Stimulated activated effector memory CD8-positive, alpha-beta T cell treated with anti-CD3 and anti-CD28 coated beads, Interleukin-12 subunit alpha, Interleukin-12 subunit beta, amount 100 ng/mL, for 72 hours (primary cell): ENCODE measurements at places on chromosomes 7 and 10.

GRCh38 chr10:103125323-103126267 is 67.5 kb downstream of the NT5C2 start:
- no peak for DNase-seq

- DNase-seq, result no peak
Observed at GRCh38 chr10:75606203-75606779, 174.9 kb downstream of the LRMDA start.

- no peak for DNase-seq
Observed at GRCh38 chr10:4720463-4720862, 105.5 kb upstream of the AKR1E2 start.

DNA sequence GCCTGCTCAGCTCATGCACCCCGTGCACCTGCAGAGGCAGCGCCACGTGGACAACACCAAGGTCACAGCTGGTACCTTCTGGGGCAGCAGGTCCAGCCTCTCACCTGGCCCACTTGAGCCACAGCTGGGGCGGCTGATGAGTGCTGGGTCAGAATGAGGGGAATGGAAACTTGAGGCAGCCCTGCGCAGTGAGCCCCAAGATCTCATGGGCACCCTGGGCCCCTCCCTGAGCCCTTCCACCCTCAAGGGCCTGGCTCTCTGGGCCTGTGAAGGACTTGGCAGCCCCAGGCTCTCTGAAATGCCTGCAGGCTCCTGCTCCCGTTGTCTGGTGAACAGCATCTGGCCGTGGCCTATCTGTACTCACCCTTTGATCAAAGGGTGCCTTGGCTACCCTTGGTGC is 112.7 kb downstream of the TCERG1L start:
- no peak for DNase-seq

DNA sequence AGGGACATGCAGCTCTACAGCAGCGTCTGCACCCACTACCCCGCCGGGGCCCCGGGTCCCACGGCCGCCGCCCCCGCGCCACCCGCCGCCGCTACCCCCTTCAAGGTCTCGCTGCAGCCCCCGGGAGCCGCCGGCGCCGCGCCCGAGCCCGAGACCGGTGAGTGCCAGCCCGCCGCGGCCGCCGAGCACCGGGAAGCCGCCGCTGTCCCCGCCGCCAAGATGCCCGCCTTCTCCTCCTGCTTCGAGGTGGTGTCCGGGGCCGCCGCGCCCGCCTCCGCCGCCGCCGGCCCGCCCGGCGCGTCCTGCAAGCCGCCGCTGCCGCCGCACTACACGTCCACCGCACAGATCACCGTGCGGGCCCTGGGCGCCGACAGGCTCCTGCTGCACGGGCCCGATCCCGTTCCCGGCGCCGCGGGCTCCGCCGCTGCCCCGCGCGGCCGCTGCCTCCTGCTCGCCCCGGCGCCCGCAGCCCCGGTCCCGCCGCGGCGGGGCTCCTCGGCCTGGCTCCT is 631 bp downstream of the OTUD1 start:
- no peak for DNase-seq

GRCh38 chr7:133983685-133984419 is 143.3 kb upstream of the LRGUK start:
- DNase-seq, result no peak

- no peak for DNase-seq
Observed at GRCh38 chr10:62643606-62644587, 160.6 kb upstream of the ADO start.

- no peak for DNase-seq
Observed at GRCh38 chr7:29877196-29877595, 70.9 kb downstream of the WIPF3 start.

GRCh38 chr10:47082055-47082784 is 171.0 kb downstream of the PTPN20 start:
- no peak for DNase-seq

GRCh38 chr7:29156907-29157452 is 10.6 kb upstream of the CPVL start:
- DNase-seq, result peak; percentile 45

- DNase-seq, result no peak
Observed at GRCh38 chr10:74640134-74640921, 186.1 kb upstream of the KAT6B start.

DNA sequence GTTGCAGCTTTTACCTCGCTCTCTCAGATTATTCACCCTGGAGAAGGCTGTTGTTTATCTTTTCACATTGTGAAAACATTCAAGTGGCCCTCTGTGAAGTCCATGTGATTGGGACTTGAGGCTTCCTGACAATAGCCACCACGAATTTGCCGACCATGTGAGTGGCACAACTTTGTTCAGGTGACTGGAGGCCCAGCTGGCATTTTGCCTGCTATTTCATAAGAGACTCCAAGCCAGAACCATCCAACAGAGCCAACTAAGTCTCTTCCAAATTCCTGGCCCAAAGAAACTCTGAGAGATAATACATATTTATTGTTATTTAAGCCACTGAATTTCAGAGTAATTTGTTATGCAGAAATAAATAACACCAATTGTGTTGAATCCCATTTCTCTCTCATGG is 38.2 kb upstream of the CCSER2 start:
- no peak for DNase-seq

- no peak for DNase-seq
Observed at GRCh38 chr10:75472685-75473084, 41.3 kb downstream of the LRMDA start.

DNA sequence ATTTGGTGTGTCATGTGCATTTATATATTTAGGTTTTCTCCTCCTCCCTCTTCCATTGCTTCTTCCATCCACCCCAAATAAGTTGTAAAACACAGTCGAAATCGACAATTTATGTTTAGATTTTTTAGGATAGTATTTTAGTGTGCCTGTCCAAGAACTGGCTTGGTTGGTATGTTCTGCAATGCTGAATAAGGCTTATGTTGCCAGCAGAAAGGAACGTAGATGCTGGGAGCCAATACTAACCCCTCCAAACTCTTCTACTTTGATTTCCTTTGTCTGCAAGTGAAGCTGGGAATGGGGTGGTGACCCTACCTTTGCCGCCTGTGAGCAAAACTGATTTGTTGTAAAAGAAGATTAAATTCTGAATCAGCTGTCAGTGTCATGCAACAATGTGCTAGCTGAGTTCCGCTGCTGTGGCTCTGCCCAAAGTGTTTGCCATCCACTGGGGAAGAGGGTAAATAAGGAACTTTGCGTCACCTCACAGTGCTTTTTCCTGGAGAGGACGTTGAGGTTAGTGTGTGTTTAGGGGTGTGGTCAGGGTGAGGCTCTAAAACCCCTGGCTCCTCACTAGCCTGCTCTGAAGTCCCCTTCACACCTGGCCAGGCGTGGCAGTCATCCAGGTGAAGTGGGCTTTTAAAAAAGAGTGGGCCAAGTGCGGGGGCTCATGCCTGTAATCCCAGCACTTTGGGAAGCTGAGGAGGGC is 44.4 kb downstream of the TACC2 start:
- no peak for DNase-seq

- DNase-seq, result no peak
Observed at GRCh38 chr7:122790132-122790531, 87.4 kb upstream of the RNF148 start.

DNA sequence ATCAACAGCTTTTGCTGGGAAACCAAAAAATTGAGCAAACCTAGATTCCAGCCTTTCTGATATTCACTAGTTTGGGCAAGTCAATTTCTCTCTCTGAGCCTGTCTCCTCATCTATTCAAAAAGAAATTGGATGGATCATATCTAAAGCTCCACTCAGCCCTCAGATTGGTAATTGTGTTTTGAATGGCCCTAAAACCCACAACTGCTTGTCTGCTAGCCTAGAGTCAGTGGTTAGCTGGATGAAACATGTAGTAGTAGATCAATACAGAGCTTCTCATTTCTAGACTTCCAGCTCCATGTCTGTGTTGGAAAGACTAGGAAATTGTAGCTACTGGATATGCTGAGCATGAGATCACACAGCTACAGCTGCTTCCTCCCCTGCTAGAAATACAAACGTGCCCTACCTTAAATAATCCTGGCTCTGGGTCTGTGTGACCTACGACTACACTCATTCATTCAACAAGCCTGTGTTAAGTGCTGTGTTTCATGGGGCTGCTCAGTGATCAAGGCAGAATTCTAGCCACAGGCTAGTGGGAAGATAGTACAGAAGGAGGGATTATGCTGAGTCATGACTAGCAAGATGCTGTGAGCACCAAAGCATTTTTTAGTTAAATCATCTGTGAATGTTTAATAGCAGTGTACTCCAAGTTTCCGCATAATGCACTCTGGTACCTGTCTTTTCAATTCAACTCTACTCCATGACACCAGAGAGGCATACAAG is 15.7 kb downstream of the DNTT start:
- DNase-seq, result no peak

GRCh38 chr7:2497500-2498336 is 21.5 kb upstream of the GRIFIN start:
- DNase-seq, result no peak

GRCh38 chr10:113261161-113261560 is 291.7 kb upstream of the HABP2 start:
- DNase-seq, result no peak

- DNase-seq, result no peak
Observed at GRCh38 chr10:4704034-4704545, 121.9 kb upstream of the AKR1E2 start.

DNA sequence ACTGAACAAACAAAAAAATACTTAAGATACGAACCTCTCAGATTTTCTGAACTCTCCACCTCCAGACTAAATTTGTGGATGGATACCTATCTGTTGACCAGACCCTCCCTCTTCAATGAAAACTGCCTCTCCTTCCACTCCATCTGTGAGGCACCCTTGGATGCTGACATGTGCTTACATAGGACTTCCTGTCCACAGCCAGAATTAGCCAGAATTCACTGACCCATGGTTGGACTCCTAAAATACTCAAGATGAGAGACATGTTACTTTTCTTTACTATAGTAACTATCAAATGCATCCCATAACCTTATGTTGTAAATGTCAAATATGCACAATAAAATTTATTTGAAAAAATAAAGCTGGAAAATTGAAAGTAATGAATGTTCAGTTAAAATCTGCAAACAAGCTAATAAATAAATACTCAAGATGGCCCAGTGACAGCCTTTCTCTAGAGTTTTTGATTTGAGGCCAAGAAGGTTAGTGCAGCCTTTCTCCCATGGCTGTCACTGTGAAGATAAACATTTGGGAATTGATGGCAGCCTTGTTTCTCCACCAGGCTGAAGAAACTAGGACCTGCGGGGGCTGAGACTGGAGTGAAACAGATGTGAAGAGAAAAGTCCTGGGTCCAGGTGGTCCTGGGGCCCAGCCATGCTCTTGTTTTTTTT is 287.0 kb downstream of the ZEB1 start:
- DNase-seq, result no peak

DNA sequence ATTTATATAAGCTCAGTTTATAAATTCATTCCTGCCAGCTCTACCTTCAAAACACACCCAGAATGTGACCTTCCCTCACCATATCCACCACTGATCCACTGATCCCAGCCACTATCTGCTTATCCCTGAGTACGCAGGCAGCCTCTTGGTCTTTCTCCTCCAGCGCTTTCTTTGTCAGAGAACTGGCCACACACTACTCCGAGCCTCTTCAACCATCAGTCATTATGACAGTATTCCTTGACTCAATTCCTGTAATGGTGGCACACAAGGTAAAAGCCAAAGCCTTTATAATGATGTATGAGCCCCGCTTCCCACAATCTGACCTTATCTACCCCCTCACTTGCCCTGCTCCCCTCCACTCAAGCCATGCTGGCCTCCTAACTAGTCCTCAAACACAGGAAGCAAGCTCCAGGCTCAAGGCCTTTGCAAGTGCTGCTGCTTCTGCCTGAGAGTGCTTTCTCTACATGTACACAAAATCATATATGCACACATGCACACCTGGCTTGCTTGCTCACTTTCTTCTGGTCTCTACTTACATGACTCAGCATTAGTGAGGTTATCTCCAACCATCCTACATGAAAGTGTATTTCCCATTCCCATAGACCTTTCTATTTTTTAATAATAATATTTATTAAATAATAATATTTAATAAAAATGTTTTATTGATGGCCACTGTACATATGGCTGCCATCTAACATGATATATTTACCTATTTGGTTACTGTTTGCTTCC is 150.4 kb upstream of the FEZF1 start:
- no peak for DNase-seq

GRCh38 chr10:52649511-52649910 is 123.1 kb downstream of the MBL2 start:
- DNase-seq, result no peak

DNA sequence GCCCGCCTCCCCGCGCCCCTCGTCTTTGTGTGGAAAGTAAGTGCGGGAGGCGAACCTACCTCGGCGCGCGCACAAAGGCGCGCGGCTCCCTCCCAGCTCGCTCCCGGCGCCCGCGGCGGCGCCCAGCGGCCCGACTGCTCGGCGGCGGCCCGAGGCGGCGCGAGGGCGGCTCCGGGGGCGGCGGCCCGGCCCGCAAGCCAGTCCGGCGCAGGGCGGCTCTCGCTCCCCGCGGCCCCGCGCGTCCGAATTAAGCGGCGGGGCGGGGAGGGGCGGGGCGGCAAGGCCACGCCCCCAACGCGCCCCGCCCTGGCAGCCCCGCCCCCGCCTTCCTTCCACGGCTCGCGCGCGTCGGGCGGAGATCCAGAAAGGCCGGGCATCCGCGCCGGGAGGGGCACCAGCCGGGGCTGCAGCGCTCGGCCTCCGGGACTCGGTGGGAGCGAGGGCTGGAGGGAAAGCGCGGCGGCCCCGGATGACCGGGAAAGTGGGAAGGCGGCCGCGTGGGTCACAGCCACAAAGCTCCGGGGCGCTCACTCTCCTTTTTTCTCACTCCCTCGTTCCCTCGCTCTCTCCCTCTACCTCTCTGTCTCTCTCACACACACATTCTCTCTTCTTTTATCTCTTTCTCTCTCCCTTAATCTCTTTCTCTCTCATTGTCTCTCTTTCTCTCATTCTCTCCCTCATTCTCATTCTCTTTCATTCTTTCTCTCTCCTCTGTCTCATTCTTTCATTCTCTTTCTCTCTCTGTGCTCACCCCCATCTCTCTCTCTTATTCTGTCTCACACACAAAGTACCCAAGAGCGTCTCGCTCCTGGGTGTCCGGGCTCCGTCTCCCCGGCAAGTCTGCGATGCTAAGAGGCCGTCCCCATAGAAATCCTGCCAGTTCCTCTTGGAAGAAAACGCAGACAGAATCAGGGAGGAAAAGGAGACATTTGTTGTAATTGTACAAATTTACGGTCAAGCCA is 170.2 kb downstream of the FAM107B start:
- DNase-seq, result peak; percentile 68

GRCh38 chr7:92740700-92741126 is 95.7 kb downstream of the CDK6 start:
- DNase-seq, result no peak

DNA sequence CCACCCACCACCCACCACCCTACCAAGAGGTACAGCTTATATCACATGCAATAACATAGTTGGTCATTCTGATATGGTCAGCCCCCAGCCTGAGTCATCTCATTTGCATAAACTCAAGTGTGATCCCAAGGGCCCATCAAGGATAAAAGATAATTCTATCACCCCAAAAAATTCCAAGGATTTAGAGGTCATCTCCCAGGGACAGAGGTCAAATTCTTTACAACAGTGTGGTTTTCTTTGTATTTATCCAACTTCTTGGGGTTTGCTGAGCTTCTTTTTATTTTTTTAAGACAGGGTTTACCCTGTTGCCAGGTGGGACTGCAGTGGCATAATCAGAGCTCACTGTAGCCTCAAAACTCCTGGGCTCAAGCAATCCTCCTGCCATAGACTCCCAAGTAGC is 9.4 kb upstream of the GTPBP10 start:
- DNase-seq, result no peak

GRCh38 chr7:148914208-148914777 is 30.2 kb upstream of the EZH2 start:
- DNase-seq, result peak; percentile 79
